ENCODE measurements at places on chromosomes 11 and 22. TPM values are rescaled to one million over a fixed set of nuclear protein-coding genes. Genes with fewer than 3 reads are reported as not detected.
A peak's percentile ranks its signal among the peaks of the same experiment; 100 is the strongest.

Gene ZC3H12C
- total RNA-seq = 0.10 TPM

Gene CLCF1
- total RNA-seq = 0.56 TPM

Gene ZNF214
- not detected for total RNA-seq

Gene PAMR1
- not detected for total RNA-seq

Gene ARHGEF12
- 13.7 TPM for total RNA-seq

Gene SLC6A5
- total RNA-seq = not detected

Gene OR6A2
- 0.04 TPM for total RNA-seq

Gene OR51G1
- total RNA-seq = not detected

DNA sequence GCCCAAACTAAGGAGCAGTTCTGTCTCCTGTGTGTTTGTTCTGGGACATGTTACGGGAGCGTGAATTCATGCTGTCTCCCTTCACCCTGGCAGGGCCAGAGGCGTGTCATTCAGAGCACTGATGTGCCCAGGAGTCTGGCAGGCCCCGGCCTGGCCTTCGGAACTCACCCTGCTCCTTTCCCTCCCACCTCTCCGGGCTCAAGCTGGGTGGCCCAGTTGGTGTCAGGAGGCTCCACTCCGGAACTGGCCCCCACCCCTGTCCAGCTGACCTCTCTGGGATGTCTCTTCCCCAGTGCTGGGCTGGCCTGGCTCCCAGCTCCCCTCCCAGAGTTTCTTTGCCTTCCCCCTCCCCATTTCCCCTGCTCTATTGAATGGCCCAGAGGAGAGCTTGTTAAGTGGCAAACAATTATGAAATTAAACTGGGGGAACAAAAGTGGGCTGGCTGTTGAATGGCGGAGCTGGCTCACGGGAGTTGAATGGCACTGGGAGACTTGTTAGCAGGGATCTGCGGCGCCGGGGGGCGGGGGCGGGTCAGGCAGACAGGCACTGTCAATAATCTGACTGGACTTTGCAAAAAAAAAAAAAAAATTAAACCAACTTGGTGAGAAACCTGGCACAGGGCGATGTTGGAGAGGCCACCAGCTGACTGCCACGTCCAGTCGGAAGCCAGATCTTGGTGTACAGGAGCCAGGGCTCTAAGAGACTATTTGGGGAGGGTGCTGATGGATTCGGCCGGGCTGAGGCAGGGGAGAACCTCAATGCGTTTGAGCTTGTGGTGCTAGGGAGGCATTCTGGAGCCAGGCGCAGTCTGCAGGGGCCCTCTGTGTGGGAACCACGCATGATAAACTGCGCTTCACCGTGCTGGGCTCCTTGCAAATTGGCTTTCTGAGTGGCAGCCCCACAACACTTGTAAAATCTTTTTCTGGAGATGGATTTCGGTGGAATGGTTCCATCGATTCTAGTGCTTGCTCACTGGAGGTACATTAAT lies 1.3 kb downstream of the MPPED1 start:
- H3K27me3 ChIP-seq = peaks cover 56% of the 10 kb centered on the region
- H3K27ac ChIP-seq = no peak overlapping the region
- H3K4me3 ChIP-seq = no peak overlapping the region
- H3K4me1 ChIP-seq = peaks cover 2% of the 10 kb centered on the region
- no peak for DNase-seq
- no peaks in the 10 kb centered on the region for H3K36me3 ChIP-seq

- H3K27me3 ChIP-seq = peaks cover 71% of the 10 kb centered on the region
Measured at GRCh38 chr22:23012081-23012622, 58.2 kb upstream of the GNAZ start.

DNA sequence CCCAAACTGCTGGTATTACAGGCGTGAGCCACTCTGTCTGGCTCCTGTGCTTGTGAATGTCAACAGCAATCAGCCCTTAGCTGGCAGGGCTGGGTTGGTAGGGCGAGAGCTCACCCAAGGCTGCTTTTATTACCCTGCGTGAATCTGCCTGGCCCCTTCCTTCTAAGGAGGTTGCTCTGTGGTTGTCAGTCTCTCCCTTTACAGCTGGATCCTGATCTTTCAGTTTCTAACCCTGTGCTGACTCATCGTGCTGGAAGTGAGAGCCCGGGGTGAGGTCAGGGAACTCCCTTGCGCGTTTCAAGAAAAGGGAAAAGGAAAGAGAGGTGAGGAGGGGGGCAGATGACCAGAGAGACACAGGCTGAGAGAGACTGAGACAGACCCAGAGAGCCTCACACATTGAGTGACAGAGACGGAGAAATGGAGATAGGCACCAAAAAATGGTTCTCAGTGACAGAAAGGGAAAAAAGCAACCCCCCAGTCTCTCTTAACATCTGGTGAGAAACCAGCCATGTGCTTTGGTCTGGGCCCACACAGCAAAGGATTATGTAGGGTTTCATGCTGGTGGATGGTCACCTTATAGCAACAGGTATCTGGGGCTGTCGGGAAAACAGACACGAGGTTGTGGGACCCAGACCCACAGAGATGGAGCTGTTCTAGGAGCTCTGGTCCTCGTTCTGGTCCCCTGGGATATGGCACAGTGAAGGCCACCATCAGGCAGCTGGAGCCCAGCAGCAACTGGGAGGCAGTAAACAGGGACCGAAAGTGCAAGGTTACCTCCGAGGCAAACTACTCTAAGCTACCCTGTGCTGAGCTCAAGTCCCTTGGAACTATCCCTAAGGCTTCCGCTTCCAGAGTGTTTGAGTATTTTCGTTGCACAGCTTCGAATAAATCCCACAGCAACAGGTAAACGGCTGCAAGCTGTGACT lies 2.5 kb downstream of the TCN2 start:
- peak; percentile 50 for DNase-seq
- H3K4me1 ChIP-seq = peaks cover 26% of the 10 kb centered on the region
- H3K27me3 ChIP-seq = peaks cover 10% of the 10 kb centered on the region
- no peaks in the 10 kb centered on the region for H3K36me3 ChIP-seq
- H3K27ac ChIP-seq = peak overlapping the region; percentile 3
- H3K4me3 ChIP-seq = no peak overlapping the region

GRCh38 chr11:11045156-11045930 lies 187.5 kb upstream of the ZBED5 start:
- no peaks in the 10 kb centered on the region for H3K36me3 ChIP-seq
- no peaks in the 10 kb centered on the region for H3K27me3 ChIP-seq
- DNase-seq = no peak
- no peaks in the 10 kb centered on the region for H3K4me1 ChIP-seq
- H3K27ac ChIP-seq = no peak overlapping the region

DNA sequence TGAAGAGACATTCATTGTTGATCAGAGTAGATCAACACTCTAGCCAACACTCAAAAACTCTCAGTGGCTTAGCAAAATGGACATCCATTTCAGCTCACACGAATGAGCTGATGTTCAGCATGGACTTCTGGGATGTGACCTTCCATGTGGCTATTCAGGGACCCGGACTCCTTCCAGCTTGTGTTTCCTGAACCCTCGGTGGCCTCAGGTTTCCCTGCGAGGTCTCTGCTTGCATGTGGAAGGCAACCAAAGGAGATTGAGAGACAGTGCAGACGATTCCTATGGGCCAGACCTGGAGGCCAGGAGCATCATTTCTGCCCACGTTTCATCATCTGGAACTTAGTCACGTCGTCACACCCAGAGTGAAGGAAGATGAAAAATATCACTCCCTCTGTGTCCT lies 1137.4 kb downstream of the TBC1D22A start:
- H3K4me1 ChIP-seq = no peaks in the 10 kb centered on the region
- H3K27ac ChIP-seq = no peak overlapping the region
- H3K27me3 ChIP-seq = no peaks in the 10 kb centered on the region
- H3K4me3 ChIP-seq = no peak overlapping the region
- no peak for DNase-seq

- DNase-seq = no peak
- H3K4me1 ChIP-seq = peaks cover 6% of the 10 kb centered on the region
Measured at GRCh38 chr11:2393941-2394817, 6.4 kb upstream of the TSSC4 start.

DNA sequence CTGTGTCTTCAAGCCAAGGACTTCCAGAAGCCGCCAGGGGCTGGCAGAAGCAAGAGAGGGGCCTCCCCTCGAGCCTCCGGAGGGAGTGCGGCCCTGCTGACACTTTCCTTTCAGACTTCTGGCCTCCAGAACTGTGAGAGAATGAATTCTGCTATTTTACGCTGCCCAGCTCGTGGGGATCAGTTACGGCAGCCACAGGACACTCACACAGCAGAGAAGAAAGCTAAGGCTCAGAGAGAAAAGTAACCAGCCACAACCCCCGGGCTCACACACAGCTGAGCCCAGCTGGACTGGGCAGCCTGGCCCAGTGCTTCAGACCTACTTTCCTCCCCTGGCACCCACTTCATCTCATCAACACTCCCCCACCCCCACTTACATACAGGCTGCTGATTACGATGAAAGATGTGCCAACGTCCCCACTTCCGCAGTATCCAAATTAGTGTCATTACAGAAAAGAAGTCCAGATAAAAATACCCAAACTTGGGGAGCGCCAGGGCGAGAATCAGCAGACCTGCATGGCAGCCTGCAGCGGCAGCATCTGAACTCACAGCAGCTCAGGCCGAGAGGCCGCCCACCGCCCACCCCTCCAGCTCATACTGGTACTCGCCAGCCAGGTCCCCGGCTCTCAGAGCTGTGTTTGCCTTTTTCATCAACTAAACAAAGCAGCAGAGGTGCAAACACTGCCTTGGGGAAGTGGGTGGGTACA lies 15.3 kb downstream of the PHF21B start:
- H3K27ac ChIP-seq = no peak overlapping the region
- H3K4me1 ChIP-seq = no peaks in the 10 kb centered on the region
- H3K4me3 ChIP-seq = no peak overlapping the region
- no peaks in the 10 kb centered on the region for H3K36me3 ChIP-seq

GRCh38 chr22:27217154-27217553 lies 559.8 kb downstream of the MIAT start:
- no peak overlapping the region for H3K4me3 ChIP-seq
- H3K36me3 ChIP-seq = no peaks in the 10 kb centered on the region
- no peak for DNase-seq

GRCh38 chr22:26565889-26566288 lies 24.0 kb downstream of the TPST2 start:
- H3K4me1 ChIP-seq = peaks cover 52% of the 10 kb centered on the region
- H3K27me3 ChIP-seq = no peaks in the 10 kb centered on the region
- no peak overlapping the region for H3K27ac ChIP-seq
- H3K36me3 ChIP-seq = peaks cover 8% of the 10 kb centered on the region
